ENCODE measurements at places on chromosomes 6 and 20. TPM values are rescaled to one million over a fixed set of nuclear protein-coding genes. Genes with fewer than 3 reads are reported as not detected.

GRCh38 chr6:33312361-33313104 is 1.3 kb downstream of the TAPBP start:
- peak; percentile 29 for DNase-seq

GRCh38 chr20:41098703-41099250 is 38.6 kb upstream of the PLCG1 start:
- no peak for DNase-seq

DNA sequence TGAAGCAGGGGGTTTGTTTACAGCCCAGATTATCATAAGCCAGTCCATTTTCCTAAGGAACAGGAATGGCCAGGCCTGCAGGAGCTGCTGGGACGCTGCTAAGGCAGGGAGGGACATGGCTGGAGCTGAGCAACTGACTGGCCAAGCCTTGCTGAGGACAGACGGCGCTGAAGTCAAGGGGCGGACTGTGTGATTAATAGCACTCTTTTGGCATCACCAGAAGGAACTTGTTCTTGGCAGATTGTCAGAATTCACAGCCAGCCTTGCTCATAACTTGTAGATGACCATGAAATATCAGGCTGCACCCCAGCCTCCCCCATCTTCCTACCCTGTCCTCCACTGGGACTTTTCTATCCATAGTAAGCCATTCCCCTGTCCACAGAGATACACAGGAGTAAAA is 218.8 kb upstream of the RNF24 start:
- peak; percentile 63 for DNase-seq

DNA sequence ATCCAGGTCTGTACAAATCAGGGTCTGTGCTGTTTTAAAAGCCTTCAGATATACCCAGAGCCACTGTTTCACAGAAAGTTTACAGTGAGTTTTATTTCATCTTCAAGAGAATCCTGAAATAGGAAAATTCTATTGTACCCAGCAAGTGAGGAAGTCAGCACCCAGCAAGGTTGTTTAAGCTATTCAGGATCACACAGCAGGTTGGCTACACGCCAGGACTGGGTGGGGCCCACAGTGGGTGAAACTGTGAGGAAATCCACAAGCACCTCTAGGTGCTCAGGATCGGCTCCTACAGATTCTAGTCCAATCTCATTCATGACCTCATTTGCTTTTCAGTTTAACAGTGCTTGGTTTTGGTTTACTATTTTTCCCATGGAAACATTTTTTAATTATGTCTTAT is 128.9 kb downstream of the SYNDIG1 start:
- no peak for DNase-seq

DNA sequence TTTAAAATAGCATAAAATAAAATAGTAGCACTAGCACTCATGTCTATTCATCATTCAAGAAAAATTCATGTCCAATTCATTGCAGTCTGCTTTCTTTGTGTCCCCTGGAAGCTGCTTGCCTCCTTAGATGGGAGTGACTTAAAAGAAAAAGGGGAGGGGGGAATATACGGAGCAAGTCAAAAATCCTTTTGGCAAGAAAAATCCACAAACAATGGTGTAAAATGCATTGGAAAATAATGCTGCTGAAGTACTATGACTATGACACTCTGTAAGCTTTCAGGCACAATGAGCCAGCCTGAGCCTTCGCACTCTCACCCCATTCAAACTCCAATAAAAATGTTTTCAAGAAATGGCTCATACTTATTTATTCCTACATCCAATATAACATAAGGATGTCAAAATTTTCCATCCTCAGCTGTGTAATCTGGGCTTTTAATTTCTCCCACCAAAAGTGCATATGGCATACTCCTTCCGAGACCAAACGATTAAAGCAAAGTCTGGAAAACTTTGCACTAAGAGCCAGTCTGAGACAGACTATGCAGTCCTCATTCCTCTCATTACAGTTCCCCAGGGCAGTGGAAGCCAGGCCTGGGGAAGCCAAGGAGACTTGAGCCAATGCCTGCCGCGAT is 790 bp downstream of the NEDD9 start:
- no peak for DNase-seq

Gene ZSCAN23
- polyA plus RNA-seq, result 17.9 TPM
